Stimulated activated CD4-positive, alpha-beta T cell treated with anti-CD3 and anti-CD28 coated beads, Interleukin-12 subunit alpha, Interleukin-12 subunit beta, amount 100 ng/mL, for 48 hours (primary cell): ENCODE measurements at places on chromosomes 3 and 15.

- DNase-seq = no peak
Observed at GRCh38 chr3:161879470-161879869, 382.9 kb downstream of the OTOL1 start.

DNA sequence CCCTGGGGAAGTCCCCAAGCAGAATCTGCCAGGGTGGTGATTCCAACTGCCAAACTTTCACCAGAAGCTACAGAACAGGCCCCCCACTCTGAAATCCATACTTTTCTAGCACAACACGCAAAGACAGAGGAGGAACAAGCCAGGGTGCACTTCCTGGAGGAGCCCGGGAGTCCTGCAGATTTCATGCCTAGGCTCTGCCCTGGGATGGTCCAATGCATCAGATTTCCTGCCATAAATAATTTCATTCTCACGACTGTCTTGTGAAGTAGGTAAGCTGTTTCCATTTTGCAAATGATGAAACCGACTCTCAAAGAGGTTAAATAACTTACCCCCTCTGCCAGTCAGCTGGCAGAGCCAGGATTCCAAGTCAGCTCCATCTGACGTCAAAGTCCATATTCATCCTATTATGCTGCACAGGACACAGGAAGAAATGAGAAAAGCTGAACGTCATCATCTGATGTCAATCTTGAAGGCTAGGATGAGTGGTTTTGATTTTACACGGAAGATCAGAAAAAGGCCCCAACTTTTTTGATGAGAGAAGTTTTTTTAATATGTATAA is 134.8 kb upstream of the IGF1R start:
- DNase-seq = no peak

GRCh38 chr15:44068347-44068746 is 126.7 kb downstream of the FRMD5 start:
- DNase-seq = no peak

GRCh38 chr3:81769299-81769698 is 7.9 kb upstream of the GBE1 start:
- DNase-seq = no peak

DNA sequence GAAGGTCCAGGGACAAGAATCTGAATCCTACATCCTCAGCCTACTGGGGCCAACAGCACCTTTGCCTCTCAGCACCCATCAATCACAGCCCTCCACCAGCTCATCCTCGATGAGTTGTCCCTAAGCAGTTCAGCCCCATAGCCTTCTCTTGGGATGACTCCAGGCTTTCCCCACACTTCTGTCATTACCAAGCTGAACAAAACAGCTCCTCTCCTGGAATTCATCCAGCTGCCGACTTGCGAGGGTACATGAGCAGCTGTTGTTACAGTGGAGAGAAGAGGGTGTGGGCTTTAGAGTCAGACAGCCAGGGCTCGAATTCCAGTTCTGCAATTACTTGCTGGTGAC is 69.0 kb upstream of the THBS1 start:
- DNase-seq = no peak

DNA sequence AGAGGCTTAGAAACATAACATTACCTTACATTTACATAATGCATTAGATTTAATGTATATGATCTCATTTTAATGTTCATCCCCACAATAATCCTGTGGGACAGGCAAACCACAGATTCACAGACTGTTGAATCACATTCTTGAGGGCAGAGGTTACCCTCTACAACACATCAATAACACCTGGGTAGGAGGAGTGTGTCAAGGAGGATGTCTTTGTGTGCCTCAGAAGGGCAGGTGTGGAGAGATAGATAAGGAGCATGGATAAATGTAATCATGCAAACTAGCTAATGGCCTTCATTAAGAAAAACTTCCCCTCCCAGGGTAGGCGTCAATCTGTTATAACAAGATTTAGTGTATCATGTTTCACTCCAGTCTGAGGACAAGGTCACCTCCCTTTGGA is 12.9 kb upstream of the MB21D2 start:
- no peak for DNase-seq

- no peak for DNase-seq
Observed at GRCh38 chr3:34077417-34078195, 279.2 kb downstream of the PDCD6IP start.

DNA sequence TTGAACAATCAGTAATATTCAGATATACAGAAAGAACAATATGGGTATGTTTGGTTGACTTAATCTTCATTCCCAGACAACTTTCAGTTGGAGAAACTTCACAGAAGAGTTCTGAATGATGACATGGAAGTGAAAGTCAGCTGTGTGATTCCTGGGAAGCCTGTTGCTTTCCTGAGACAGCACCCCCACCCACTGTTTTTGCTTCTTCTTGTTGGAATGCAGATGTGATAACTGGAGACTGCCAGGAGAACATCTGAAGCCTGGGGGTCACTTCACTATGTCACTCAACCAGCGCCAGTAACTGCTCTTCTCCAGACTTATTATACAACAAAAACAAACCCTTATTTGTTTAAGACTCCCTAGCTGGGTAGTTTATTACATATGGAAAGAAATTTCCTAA is 599.4 kb downstream of the ZIC1 start:
- no peak for DNase-seq

GRCh38 chr3:88075497-88075896 is 16.4 kb downstream of the ZNF654 start:
- no peak for DNase-seq

DNA sequence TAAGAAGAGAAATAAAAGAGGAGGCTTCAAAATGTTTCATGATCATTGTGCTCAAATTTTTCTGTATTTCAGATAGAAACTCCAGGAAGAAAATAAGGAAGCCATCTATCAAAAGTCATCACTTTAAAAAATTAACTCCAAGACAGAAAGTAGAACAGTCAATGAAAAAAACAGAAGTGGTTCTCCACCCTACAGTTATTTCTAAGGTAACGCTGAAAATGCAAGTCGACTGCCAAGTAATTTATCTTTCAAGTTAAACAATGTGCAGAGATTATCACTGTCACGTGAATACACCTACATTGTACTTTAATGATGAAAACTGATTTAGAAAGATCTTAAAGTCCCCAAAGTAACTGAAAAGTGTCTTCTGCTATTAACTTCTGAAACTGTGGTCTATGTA is 78.5 kb upstream of the SNRPA1 start:
- DNase-seq = no peak
